ENCODE measurements at places on chromosomes 2 and 18.

- DNase-seq, result peak; percentile 86
Observed at GRCh38 chr2:23384551-23385343, at the start of gene KLHL29. Gene KLHL29 (plus strand): TSS chr2:23385179. CDS start chr2:23562197, 177,018 bp downstream.

DNA sequence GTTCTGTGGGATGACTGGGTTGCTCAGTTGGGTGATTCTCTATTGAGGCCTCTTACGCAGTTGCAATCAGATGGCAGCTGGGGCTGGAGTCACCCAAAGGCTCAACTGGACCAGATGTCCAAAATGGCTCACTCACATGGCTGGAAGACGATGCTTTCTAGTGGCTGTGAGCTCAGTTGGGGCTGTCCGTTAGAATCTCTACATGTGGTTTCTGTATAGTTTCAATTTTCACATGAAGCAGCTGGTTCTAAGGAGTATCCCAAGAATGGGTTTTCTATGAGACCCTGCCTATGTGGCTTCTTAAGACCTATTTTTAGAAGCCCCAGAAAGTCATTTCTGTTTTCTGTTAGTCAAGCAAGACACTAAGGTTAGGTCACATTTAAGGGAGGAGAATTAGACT is 4.4 kb downstream of the XRCC5 start:
- DNase-seq, result no peak

GRCh38 chr2:122681626-122682025 is 926.2 kb downstream of the TSN start:
- DNase-seq, result no peak

GRCh38 chr2:172986040-172986439 is 89.6 kb upstream of the MAP3K20 start:
- DNase-seq, result no peak

DNA sequence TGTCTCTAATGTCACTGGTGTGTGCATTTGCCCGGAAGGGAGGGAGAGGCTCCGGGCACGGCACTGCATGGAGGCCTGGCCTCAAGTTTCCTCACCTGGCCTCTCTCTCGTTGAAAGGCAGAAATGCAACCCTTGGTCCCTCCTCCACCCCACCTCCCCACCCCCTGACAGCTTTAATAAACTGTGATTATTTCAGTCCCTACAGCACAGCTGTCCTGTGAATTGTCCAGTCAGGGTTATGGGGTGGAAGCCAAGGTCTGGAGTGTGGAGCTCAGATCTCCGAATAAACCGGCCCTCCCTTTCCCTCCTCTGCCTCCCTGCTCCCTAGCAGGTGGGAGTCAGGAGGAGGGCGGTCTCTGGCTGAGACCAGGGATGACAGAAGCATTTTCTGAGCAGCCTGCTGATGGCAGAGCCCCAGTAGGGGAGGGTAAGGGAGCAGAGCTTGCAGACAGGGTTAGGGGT is 199.2 kb upstream of the SMAD2 start:
- DNase-seq, result peak; percentile 80

GRCh38 chr18:8413751-8414150 is 195.5 kb upstream of the RAB12 start:
- no peak for DNase-seq

Measured in tongue (tissue), 3 donors.